ENCODE measurements at places on chromosomes 1 and 21.

- DNase-seq: peak; percentile 46
Observed at GRCh38 chr1:197692965-197693364, 82.3 kb downstream of the DENND1B start.

- no peak for DNase-seq
Observed at GRCh38 chr21:20814090-20814489, 184.1 kb upstream of the NCAM2 start.

DNA sequence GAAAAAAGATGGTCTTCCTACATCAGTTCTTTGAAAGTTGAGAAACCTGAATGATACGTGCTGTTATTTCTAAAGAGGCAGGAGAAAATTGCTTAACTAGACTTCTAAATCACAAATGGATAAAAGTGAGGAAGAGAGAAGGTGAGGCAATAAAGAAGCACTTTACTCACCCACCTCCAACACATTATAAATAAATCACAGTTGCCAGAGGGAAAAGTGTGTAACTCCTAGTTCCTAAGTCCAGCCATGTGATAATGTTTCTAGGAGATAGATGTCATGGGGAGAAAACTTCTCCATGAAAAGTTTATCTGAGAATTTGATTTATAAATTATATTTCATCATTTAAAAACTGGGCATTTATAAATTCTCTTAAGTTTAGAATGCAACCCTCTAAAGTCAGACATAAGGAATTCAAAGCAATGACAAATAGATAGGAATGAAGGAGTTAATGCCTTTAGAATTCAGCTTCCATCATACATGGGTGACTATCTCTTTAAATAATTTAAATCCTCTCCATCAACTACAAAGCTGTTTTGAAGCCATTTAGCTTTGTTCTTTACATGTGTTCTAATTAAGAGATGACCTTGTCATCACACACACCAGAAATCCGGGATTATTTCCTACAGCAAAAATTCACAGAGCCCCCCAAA is 60.0 kb downstream of the NRIP1 start:
- DNase-seq: peak; percentile 39

- DNase-seq: no peak
Observed at GRCh38 chr1:105362438-105362837, 1612.7 kb downstream of the AMY1C start.

- DNase-seq: no peak
Observed at GRCh38 chr1:3552176-3552575, 59.1 kb downstream of the MEGF6 start.

GRCh38 chr1:225388372-225388771 is 39.5 kb downstream of the LBR start:
- DNase-seq: no peak

GRCh38 chr1:153659656-153660055 is 1.2 kb downstream of the SNAPIN start:
- DNase-seq: no peak

- no peak for DNase-seq
Observed at GRCh38 chr1:17777330-17777729, 22.2 kb downstream of the ACTL8 start.

DNA sequence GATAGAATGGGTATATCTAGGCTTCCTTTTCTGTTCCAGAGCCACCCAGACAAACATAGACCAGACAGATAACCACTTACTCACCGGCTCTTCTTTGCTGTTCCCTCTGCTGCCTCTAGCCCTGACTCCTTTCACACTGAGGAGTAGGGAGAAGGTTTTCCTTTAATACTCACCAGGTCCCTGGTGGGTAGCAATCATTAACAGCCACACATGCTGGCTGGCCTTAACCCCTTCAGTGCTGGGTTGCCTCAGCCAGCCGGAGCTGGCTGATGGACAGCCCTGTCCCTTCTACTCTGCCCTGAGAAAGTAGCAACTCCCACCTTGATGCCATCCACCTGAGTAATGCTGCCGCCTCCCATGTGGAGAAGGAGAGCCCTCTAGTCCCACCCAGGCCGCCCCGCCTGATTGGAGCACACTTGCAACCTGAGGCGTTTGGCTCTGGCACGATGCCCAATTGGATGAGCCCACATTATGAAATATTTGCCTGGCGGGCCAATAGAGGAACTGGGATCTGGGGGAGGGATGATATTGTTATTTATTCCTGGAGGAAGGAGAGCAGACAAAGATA is 71.6 kb downstream of the PLEKHA6 start:
- peak; percentile 16 for DNase-seq

DNA sequence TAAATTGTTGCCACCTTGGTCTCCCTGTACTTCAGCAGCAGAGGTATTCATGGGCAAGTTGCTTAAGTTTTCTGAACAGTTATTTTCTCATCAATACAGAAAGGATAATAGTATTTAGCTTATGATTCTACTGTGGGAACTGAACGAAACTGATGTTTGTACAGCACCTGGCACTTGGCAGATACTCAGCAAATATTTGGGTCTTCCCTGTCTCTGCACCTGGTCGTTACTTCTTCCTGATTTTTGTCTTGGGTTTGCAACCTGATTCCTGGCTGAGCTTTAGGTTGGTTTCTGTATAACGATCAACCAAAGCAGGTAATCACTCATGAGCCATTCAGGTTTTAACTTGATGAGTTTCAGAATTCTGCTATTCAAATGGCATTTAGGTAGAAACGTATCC is 490.6 kb downstream of the KIF26B start:
- no peak for DNase-seq

GRCh38 chr1:12320486-12320885 is 90.7 kb downstream of the VPS13D start:
- no peak for DNase-seq

GRCh38 chr1:173224280-173224892 is 17.3 kb upstream of the TNFSF4 start:
- DNase-seq: peak; percentile 6

GRCh38 chr1:205046870-205047269 is 3.9 kb downstream of the CNTN2 start:
- no peak for DNase-seq

DNA sequence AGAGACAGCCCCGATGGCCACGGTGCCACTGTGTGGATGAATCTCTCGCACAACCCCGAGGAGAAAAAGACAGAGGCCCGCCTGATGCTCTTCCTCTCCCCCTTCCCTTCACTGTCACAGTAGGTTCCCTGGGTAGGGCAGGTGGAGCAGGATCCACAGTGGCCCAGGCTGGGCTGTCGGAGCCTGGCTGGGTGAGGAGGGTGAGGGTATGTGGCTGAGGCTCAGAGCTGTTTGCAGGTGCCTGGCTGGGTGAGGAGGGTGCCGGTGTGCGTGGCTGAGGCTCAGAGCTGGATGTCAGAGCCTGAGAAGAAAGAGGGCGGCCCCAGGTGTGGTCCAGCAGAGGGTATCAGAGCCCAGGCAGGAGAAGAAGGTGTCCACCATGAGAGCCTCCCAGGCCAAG is 2.7 kb downstream of the CFAP74 start:
- DNase-seq: no peak

- no peak for DNase-seq
Observed at GRCh38 chr1:231985296-231986023, 358.9 kb downstream of the DISC1 start.

DNA sequence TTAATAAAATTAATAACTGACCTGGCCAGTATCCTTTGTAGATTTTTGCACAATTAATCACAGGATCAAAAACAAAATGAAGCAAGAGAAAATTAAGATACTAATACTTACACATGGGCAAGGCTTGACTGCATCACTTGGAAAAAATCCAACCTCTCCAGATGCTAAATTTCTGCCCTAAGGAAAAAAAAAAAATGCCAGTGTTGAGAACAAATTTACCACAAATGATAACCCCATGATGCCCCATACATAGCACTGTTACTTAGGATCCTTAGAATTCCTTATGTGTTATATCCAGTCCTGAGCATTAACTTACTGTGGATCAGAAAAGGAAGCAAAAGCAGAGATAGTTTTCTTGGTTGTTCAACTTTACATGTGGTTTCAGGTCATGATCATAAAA is 347.5 kb downstream of the VAV3 start:
- no peak for DNase-seq

- DNase-seq: peak; percentile 37
Observed at GRCh38 chr1:182069028-182069466, 7.5 kb upstream of the ZNF648 start.

GRCh38 chr1:25781130-25781433 is 18.9 kb upstream of the SELENON start:
- no peak for DNase-seq

- no peak for DNase-seq
Observed at GRCh38 chr1:174169342-174169741, 10.0 kb downstream of the RABGAP1L start.

- peak; percentile 5 for DNase-seq
Observed at GRCh38 chr21:28375708-28376385, 616.8 kb downstream of the LTN1 start.

- DNase-seq: no peak
Observed at GRCh38 chr1:93042187-93043056, 36.7 kb upstream of the MTF2 start.

- DNase-seq: no peak
Observed at GRCh38 chr1:160251011-160251410, 11.3 kb downstream of the DCAF8 start.

- DNase-seq: peak; percentile 33
Observed at GRCh38 chr21:38380481-38381137, 117.7 kb downstream of the ERG start.

DNA sequence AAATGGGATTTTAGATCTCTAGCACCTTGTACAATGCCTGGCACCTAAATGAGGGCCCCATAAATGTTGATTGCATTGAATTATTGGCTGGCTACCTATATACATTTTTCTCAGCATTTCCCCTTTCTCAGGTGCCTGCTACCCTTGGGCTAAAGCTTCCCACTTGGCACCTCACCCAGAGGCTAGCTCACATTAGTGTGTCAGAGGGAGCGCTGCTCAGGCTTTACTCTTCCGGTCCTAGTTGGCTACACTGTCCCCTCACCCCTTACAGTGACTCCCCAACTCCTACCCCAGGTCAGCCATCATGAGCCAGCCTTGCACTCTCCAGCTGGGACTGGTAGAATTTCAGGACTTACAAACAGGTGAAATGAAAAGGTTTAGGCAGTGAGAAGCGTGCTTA is 9.5 kb downstream of the TRAF5 start:
- DNase-seq: no peak

DNA sequence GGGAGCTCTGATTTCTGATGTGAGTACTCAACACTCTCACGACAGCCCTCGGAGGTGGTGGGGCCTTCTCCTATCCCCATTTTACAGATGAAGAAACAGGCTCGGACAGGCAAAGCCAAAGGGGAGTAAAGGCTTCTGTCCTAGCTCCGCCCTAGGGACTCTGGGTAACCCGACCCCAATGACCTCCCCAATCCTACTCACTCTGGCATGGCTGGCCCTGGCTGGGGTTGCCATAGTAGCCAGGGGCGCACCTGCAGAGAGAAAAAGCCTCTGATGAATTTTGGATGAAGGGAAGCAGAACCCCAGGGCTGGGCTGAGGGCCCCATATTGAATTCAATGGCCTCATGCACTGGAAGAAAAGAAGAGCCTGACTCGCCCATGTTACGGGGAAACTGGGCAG is 61.1 kb downstream of the LDLRAD2 start:
- no peak for DNase-seq

DNA sequence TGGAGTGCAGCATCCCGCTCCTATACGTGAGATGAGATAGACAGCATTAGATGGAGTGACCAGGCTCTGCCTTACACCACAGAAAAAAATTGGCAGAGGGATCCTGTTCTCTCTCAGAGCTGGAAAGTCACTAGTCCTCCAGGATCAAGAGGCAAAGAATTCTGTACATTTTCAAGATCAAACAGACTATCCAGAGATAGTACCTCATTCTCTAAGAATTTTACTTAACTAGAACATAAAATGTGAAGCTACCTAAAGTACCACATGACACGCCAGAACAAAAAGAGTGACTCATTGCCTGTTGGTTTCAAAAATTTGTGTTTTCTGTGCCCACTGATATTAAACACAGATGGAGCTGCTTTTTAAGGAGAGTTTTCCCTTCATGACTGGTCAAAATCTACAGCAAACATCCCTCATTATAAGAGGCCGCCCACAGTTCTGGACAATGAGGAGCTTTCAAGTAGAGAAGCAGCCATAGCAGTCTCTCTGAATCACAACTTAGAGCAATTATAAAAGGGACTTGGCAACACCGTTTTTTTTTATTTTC is 32.3 kb downstream of the CD160 start:
- peak; percentile 98 for DNase-seq

GRCh38 chr1:26257222-26257621 is 22.7 kb upstream of the SH3BGRL3 start:
- DNase-seq: no peak

GRCh38 chr1:170271430-170272161 is 125.8 kb downstream of the NTMT2 start:
- DNase-seq: no peak

DNA sequence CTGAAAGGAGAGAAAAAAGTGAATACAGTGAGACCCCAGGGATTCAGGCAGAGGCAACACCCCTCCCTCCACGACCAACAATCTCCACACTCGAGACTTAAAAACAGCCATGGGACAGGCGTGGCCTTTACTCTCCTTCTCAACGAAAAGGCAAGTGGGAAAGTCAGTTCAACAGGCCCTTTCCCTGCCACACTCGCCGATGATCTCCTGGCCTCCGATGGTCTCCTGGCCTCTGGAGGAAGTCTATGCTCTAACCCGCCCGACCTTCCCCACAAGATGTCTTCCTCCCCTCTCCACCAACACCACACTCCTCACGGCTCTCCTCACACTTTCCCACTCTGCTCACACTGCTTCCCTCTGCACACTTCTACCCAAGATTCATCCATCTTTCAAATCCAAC is 7.6 kb downstream of the PSMG1 start:
- DNase-seq: no peak

- no peak for DNase-seq
Observed at GRCh38 chr1:70277875-70278274, 56.7 kb downstream of the SRSF11 start.

DNA sequence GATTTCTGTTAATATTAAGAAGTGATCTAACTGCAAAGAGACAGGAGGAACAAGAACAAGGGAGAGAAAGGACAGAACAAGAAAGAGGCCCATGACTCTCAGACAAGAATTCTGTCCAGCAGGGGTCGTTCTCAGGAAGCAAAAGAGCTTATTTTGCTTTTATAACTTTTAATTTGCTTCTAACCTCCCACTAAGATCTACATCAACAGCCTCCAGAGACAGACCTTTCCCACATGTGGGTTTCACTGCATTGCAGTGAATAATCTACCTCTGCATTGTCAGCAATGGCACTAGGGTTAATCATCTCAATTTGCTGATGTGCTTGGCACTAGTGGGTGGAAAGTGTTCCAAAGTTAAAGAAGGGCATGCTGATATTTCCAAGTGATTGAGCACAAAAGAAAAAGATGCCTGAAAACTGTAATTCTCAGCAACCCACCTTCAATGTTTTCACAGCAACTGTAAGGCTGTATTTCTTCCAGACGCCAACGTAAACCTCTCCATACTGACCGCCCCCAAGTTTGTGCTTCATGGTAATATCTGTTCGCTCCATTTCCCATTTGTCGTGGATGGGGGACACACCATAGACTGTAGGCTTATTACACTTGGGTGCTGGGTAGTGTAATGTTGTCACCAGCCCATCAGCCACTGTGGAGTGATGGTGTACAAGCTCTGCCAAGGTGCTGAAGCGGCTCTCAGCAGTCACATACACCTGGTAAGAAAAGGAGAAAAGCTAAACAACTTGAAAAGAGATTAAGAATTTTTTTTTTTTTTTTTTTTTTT is 39.5 kb downstream of the TOR3A start:
- peak; percentile 39 for DNase-seq
